ENCODE measurements at places on chromosomes 2 and 18.

- DNase-seq = no peak
Measured at GRCh38 chr2:229445501-229446211, 174.6 kb upstream of the PID1 start.

- no peak for DNase-seq
Measured at GRCh38 chr2:5666798-5667197, 25.4 kb upstream of the SOX11 start.

DNA sequence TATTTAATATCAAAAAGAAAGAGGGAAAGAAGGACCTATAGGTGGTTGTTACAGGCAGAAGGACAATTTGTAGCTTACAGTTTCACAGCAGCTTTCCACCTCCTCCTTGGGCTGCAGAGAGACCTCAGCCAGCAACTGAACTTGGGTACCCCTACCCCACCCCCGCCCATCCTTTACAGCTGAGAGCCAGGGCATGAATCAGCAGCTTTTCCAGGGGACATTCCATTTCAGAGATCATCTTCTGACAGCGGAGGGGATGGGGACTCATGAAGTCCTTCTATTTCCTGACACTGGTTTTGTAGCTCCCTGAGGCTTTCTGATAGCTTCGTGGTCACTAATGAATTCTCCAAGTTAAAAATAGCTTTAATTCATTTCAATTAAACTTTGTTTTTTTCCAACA lies 96.4 kb downstream of the ITGB1BP1 start:
- no peak for DNase-seq

- DNase-seq = no peak
Measured at GRCh38 chr2:175449616-175450015, 268.1 kb upstream of the ATP5MC3 start.

GRCh38 chr2:102061962-102062795 lies 70.4 kb downstream of the IL1R2 start:
- no peak for DNase-seq

DNA sequence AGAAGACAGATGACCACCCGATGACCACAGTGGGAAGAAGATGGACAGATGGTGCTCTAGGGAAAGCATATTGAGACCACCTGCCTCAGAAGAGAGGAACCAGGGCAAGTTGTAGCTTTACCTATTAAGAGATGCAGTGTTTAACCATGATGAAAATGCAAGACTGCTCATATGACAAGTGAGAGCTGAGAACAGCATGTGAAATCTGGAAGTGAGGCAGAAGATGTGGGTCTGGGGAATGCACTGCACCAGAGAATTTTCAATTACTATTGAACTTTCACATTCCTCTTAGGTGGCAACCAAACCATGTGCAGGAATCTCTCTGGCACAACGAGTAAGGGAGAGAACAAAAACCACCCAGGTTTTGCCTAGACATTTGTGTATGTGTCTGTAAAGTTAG lies 184.8 kb upstream of the CRIM1 start:
- DNase-seq = no peak

GRCh38 chr2:177528351-177528933 lies 135.9 kb downstream of the AGPS start:
- DNase-seq = no peak

GRCh38 chr2:44061876-44062275 lies 66.1 kb upstream of the LRPPRC start:
- DNase-seq = no peak

DNA sequence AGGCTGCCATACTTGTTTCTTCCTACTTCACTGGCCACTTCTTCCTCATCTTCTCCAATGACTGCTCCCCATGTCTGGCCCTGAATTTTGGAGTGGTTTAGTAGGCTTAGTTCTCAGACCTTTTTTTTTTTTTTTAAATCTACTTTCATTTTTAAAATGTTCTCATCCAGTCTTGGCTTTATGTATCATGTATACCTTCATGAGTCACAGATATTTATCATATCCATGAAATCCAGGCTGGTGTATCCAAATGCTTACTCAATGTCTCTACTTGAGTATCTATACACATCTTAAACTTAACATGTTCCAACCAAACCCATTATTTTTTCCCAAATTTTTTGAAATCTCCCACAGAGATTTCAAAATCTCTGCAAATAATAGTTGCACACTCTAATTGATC lies 26.3 kb upstream of the CFAP36 start:
- DNase-seq = no peak

DNA sequence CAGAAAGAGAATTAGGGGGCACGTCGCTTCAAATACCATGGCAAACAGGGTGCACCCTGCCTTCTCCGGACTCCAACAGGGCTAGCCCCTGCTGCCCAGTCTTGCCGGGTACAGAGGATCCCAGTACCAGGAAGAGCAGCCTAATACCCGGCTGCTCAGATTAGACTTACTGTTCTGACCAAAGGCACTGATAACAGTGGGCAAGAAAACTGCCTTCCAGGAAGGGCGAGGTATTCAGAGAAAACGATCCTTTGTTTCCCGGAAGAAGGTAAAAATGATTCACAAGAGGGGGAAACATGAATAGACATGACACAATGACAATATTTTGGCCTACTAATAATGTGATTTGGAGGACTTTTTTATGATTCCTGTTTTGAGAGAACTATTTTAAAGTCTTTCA lies 99.9 kb downstream of the SS18 start:
- no peak for DNase-seq

- DNase-seq = no peak
Measured at GRCh38 chr2:15173501-15173900, 387.6 kb downstream of the NBAS start.

DNA sequence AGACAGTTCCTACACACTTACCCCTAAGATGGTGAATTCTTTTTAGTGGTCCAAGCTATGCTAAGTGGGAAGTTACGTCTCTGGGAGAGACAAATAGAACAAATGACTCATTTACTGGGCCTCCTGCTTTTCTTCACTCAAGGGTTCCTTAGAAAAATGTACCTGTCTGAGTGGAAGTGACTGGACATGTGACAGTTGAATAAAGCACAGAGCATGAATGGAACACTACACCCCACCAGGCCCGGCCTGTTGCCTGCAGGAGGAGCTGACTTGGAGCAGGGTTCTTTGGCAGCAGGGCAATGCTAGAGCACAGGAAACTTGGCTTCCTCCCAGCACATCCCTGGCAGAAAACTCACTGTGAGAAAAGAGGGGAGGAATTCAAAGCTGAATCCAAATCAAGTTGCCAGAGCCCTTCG lies 451.0 kb upstream of the SETBP1 start:
- DNase-seq = no peak

DNA sequence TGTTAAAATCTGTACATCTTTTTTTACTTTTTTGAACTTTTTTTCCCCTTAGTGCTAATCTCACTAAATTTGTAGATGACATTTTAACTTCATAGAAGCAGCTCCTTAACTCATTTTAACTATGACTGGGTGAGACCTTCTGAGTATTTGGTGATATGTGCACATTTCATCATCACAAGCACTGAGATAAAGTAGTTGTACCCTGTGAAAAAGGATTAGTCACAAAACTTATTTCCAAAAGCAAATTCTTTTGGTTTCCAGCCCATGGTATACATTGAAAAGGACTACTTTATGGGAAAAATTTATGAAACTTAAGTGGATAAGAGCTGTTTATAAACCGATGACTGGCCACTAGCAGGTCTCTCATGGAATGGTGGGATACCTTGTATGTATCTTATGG lies 581.5 kb downstream of the PLCL1 start:
- no peak for DNase-seq

- DNase-seq = peak; percentile 74
Measured at GRCh38 chr18:63138436-63139340, 180.9 kb downstream of the BCL2 start.

DNA sequence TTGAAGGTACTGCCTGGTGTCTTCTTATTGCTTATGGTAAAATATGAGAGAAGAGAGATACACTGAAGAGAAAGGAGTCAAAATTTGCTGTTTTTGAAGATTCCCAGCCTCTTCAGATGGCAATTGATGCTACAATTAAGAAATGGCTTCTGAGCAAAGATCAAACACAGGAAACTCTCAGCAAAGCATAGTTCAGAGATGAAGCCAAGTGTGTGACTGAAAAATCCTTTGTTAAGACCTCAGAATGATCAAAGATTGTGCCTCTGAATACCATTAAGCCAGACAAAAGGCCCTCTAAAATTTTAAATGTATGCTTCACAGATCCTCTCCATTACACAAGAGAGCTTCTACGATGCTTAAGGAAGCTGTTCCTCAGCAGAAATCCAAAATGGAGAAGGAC lies 216.3 kb downstream of the UXS1 start:
- DNase-seq = no peak

DNA sequence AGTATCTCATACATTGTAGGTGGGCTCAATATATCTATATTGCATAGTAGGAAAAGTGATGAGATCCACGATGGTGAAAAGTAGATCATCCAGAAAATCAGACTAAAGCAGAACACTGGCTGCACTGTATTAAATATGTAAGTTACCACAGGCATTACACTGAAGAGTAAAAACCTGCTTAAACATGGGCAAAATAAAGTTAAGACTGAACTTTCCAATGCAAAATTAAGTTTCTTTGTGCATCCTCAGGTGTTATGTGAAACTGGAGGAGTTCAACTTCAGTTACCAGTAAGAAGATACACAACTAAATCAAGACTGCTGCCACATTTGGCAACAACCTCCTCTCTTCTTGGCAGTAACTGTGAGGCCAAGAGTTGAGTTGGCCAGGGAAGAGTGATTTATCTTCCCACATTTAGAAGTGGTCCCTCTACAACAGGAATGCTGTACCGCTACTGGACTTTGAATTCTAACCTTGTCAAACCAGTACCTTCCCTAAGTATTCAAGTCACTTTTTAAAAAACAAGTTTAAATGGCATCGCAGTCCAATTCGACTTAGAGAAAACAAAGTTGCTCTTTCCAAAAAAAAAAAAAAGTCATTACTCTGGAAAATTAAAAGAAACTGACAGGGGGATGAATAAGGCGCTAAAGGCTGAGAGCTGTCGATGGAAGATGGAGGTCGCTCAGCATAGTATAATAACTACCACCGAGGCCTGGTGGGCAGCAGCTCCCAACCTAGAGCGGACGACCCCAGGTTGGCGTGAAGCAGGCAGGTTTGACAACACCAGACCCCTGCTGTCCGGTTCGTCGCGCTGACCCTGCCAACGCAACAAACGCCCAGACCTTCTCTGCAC lies 1.1 kb downstream of the MAP4K3 start:
- DNase-seq = peak; percentile 18

DNA sequence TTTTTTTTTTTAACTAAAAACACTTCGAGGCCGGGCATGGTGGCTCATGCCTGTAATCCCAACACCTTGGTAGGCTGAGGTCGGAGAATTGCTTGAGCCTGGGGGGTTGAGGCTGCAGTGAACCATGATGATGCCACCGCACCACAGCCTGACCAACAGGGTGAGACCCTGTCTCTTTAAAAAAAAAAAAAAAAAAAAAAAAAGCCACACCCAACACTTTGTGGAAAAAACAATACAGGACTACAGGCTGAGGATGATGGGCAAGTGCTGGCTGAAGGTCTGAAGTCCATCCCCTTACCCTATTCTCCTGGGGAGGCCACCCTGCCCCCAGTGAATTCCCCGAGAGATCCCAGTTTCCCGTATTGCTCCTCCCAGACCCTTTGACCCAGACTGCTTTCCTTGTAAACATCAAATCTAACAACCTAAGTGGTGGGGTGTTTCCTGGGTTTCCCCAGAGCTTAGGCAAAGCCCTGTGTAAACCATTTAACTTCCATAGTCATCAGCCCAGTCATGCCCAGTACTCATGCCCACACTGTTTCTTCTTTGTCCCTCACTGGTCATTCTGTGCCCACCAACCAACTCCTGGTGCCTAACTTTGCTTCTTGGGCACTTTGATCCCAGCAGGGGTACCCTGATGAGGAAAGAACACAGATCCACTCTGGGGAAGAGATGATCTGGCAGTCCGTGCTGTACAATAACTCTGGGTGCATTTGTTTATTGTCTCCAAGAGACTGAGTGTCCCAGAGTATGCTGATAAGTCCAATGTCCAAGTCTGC lies 5.8 kb upstream of the TMEM37 start:
- no peak for DNase-seq

DNA sequence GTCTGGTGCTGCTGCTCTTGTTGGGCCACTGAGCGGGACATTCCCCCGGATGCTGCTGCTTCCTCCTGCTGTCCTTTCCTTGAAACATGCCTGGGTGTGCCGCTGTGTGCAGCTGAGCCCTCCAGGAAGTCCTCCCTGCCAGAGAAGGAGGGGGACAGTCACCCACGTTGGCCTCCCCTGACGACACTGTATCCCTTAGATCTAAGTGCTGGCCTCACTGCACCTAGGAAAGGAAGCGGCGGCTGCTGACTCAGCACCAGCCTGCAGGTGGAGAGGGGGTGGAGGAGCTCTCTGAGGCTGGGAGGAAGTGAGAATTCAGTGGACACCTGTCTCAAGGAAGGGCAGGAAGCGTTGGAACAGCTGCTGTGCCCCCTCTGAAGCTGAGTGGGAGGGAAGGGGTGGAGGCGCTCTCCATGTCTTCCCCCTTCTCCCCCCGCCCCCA lies 239.8 kb downstream of the HAUS1 start:
- DNase-seq = peak; percentile 91

DNA sequence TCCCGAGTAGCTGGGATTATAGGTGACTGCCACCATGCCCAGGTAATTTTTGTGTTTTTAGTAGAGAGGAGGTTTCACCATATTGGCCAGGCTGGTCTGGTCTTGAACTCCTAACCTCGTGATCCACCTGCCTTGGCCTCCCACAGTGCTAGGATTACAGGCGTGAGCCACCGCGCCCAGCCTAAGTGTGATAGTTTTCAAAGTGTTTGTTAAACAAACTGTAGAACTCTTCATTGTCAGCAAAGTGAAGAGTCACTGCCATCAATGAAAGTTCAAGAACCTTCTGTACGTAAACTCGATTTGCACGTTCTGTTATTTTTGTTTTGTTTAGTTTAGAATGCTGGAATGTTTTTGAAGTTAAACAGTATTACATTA lies 18.0 kb upstream of the SOS1 start:
- no peak for DNase-seq

GRCh38 chr2:61233581-61233980 lies 71.6 kb downstream of the C2orf74 start:
- DNase-seq = no peak

- no peak for DNase-seq
Measured at GRCh38 chr2:202149155-202149762, 76.2 kb downstream of the KIAA2012 start.

GRCh38 chr18:10068766-10069567 lies 155.2 kb downstream of the VAPA start:
- no peak for DNase-seq

- no peak for DNase-seq
Measured at GRCh38 chr2:153408710-153409385, 69.7 kb downstream of the RPRM start.

GRCh38 chr18:24913507-24914170 lies 438.3 kb downstream of the ZNF521 start:
- DNase-seq = no peak

DNA sequence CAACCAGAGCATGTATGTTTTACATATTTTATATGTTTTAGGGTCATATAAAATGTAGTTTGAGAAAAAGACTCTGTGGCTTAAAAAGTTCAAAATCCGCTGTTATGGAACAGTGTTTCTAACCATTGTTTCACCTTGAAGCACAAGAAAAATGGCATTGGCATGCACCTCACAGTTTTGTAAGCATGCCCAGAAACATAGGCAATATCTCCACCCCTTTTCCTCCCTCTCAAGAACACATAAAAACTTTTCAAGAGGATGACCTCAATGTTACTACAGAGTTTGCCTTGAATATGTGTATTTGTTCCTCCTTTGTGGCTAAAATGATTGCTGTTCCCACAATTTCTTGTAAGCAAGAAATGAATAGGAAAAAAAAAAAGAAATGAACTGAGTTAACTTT lies 29.3 kb upstream of the SLC40A1 start:
- DNase-seq = no peak

- no peak for DNase-seq
Measured at GRCh38 chr2:143489145-143489544, 359.9 kb downstream of the ARHGAP15 start.

- no peak for DNase-seq
Measured at GRCh38 chr2:15279201-15279876, 281.8 kb downstream of the NBAS start.
